ENCODE measurements at places on chromosomes 11 and 22.

- DNase-seq = no peak
Observed at GRCh38 chr22:43441216-43441615, 29.4 kb downstream of the MPPED1 start.

GRCh38 chr22:20566420-20567260 lies 59.2 kb downstream of the MED15 start:
- DNase-seq = no peak

- no peak for DNase-seq
Observed at GRCh38 chr22:42879371-42880021, 22.4 kb upstream of the ARFGAP3 start.

DNA sequence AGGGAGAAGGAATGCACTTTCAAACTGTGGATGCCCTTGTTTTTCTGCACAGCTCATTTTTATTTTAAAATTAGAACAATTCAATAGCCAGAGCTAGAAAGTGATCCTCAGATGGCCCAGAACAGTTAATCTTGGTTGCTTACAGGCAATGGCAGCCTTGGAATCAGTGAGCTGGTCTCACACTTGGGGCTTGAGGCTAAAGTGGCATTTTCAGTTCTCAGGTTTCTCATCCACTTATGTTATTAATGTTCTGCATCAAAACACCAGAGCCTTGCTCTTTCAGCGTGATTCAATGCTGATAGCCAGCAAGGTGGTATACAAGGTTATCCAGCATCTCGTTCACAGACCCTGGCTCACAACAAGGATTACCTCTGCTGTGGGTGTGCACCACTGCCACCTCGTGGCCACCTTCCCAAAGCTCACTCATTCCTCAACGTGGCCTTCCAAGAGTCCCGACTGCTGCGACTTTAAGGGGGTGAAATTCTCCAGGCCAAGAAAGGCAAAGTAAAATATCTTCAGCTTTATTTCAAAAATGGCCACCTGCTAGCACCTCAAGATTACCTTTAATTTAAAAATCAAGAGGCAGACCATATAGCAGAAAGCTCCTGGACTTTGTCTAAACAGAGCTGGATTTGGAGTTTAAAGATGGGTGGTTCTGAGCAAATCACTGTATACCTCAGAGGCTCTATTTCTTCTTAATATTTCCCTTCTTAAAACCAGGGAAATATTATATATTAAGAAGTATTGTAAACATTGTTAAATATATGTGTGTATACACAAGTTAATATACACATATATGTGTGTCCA lies 34.2 kb upstream of the FSHB start:
- no peak for DNase-seq

GRCh38 chr11:17633987-17634775 lies 85.2 kb upstream of the MYOD1 start:
- DNase-seq = no peak

DNA sequence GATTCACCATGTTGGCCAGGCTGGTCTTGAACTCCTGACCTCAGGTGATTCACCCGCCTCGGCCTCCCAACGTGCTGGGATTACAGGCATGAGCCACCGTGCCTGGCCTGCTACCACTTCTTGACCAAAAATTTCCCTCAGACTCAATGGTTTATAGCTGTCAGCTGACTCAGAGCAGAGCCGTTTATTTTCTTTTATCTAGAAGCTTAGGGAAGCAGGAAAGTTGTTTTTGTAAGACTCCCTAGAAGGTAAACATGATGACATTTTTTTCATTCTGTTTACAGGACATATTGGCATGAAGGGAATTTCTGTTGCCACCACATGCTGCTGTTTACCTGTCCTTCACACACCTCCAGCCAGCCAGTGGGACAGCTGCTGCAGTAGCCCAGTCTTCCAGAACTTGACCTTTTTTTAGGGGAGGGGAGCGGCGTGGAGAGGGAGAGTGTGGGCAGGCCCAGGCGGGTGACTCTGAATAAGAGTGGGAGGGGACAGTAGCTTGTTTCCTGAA lies 56.1 kb upstream of the PTPRJ start:
- no peak for DNase-seq

GRCh38 chr11:75330291-75330690 lies 21.2 kb downstream of the ARRB1 start:
- DNase-seq = no peak

GRCh38 chr11:4890279-4890678 lies 8.6 kb downstream of the OR51T1 start:
- no peak for DNase-seq

DNA sequence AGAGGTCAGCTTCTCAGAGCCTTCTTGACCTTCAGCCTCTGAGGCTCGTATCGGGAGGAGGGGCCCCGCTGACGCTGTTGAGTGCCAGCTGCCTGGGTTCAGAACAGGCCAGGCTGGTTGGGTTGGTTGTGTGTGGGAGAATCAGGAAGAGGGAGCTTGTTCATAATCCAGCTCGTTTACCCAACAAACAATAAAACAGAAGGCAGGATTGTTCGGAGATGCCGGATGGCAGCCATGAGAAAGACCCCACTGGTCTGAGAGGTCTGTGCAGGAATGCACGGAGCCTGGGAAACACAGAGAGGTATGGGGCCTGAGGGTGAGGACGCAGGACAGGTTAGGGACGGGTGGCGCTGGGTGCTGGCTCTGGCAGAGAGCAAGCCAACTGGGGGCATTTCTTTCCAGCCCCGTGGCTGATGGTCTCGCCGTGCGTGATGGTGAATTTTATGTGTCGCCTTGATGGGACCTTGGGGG lies 31.6 kb upstream of the SHANK2 start:
- no peak for DNase-seq

GRCh38 chr11:123098990-123099389 lies 37.1 kb upstream of the HSPA8 start:
- DNase-seq = no peak

Measured in 8988T (cell line).